RWPE1 (cell line): ENCODE measurements at places on chromosomes 7 and 10.

DNA sequence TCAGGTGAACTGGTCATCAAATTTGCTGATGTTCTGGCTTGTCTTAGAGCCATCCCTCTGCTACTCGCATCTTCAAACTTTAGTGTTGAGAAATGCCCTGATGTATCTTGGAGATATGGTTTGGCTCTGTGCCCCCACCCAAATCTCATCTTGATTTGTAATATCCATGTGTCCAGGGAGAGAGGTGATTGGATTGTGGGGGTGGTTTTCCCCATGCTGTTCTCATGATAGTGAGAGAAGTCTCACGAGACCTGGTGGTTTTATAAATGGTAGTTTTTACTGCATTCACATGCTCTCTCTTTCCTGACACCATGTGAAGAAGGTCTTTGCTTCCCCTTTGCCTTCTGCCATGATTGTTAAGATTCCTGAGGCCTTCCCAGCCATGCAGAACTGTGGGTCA lies 74.0 kb upstream of the AFAP1L2 start:
- no peak for DNase-seq

DNA sequence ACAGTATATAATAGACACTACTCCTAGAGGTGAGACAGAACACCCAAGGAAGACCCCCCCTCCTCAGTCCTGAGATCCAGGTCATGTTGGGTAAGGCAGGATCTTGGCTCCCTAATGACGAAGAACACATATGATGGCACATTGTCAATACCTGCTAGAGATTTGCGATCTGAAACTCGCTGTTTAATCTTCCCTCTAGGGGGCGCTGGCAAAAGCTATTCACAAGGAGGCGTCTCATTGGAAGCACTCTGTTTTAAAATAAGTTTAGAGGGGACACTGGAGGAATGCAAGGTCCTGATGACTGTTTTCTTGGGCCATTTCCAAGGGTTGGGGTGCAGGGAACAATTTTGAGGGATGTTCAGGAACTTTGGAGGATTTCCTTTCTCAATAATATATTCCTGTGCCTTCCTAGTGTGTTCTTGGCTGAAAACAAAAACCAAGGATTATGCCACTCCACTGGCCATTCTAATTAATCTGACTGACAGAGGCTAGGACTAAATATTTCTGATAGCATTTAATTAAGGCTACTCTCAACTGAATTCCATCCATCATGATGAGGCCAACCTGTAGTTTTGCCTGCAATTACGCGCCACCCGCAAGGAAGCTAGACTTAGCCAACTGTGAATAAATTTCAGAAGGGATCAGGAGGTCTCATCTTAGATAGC lies 1013.8 kb upstream of the MBL2 start:
- no peak for DNase-seq

GRCh38 chr7:65004575-65004974 lies 1.9 kb downstream of the ERV3-1 start:
- no peak for DNase-seq

- no peak for DNase-seq
These were observed 16.8 kb downstream of the LIPM start for GRCh38 chr10:88819290-88819689.

DNA sequence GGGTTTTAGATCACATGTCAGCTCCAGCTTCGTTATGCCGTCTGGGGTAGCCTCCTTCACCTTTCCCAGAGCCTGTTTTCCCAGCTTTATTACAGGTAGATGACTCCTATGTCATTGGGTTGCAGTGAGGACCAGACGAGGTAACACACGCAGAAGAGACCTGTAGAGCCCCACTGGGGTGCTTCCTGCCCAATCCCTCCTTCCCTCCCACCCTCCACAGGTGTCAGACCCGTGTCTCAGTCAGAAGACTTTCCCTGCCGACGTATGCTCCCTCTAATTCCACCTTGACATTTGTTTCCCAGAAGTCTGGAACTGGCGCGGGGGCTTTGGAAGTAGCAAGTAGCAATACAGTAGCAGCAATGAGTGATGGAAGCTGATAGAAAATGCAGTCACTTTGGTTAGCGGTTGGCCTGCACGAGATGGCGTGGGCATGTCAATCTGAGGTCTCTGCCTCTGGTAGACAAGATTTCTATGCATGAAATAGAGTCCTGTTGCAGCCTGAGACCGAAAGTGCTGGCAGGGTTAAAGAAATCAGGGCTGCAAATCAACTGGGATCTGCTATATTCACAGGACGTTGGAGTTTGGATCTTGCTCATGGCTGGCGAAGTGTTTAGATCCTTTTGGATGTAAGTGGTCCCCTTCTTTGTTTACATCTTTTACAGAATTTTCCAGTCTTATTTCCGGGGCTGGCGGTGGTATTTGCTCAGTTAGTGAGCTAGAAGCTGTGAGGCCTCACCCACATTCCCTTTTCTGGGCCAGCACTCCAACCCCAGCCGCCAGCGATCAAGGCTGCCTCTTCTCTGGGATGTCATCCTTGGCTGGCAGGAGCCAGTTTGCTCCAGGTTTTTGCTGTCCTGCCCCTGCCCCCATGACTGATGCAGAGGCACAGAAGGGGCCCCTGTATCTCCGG lies 78.3 kb upstream of the KMT2C start:
- DNase-seq: no peak

GRCh38 chr7:139602143-139602722 lies 78.7 kb downstream of the CLEC2L start:
- peak; percentile 18 for DNase-seq
